ENCODE measurements at places on chromosomes 2 and 18.
A peak's percentile ranks its signal among the peaks of the same experiment; 100 is the strongest.

DNA sequence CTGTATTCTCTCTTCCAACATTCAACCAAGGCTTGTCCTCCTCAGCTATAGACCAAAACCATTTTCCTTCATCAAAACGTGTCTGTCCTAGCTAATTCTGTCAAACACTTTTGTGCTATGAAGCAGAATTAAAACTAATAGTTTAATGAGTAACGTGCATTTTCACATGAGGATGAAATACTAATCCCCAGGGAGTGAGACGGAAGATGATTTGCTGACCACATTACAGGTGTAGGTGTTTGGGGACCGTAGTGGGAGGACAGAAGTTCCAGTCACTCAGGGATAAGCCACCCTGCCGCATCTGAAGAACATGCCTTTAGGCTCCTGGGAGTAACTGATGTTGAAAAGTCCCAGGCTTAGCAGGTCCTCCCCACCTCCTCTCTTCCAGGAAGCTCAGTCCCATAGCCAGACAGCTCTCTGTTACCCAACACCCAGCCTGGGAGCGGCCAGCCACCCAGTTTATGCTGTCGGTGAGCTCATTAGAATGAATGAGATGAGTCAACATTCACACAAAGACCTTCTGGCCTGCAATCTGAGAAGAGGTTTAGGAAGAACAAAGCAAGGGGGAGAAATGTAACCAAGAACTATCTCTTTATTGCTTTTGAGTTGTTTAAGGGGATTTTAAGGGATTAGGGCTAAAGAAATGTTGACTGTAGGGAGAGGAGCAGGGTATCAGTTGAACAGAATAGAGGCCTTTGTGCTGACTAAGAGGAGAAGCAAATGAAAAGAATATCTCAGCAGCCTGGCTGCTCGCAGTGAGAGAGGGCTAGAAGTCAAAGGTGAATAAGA, 122.5 kb downstream of the FOXI3 start:
- no peak for DNase-seq

DNA sequence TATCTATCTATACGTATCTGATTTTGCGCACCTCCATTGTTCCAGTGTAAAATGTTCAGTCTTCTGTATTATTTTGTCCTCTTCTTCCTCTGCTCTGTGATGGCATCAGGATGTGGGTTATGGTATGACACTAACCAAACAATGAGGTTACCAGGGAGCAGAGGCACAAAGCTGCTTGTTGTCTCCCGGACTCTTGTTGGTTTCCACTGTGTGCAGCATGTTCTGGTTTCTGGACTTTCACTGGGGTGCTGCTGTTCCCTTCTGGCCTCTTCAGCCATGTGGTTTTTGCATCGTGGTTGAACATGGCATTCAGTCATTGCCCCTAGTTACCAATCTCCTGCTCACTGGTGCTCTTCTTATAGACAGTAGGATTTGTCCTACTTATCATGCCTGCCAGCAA, 665.9 kb downstream of the CBLN2 start:
- no peak for DNase-seq

GRCh38 chr2:145043399-145043834, 523.5 kb upstream of the ZEB2 start:
- DNase-seq: no peak

DNA sequence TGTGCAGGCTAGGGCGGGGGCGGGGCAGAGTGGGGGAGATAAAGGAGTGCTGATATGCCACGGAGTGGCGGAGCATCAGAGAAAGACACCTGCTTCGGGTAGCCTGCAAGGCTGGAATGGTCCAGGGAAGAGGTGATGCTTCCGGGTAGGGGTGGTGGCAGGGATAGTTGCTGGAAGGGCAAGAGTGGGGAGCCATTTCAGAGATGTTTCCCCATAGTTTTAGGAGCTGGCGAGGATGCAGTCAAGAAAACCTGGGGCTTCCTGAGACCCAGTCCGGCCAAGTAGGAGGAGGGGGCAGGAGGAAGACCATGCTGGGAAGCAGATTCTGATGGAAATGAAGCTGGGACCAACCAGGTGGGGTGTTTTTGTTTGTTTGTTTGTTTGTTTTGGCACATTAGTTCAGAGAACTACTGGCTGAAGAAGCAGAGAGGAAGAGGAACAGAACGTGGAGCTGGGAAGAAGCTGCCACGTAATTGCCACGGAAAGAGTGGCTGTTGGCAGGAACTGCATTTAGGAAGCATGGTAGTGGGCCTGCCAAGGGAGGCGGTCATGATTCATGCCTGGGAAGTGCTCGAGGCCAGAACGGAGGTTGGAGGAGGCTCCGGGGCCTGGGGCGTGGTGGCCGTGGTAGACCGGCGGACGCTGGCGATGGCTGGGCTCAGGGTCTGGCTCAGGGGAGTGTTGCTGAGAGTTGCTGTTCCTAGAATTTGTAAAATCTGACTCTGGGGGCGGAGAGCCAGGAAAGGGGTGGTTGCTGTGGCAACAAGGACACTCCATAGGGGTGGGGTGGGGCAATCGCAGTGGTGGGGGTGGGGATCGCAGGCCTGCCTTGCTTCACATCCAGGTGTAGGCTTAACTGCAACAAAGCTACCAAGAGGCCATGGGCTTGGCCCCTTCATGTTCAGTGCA, 8.6 kb upstream of the INPP5D start:
- peak; percentile 89 for DNase-seq

- DNase-seq: no peak
Observed at GRCh38 chr2:54260241-54260595, 4.2 kb upstream of the TSPYL6 start.

DNA sequence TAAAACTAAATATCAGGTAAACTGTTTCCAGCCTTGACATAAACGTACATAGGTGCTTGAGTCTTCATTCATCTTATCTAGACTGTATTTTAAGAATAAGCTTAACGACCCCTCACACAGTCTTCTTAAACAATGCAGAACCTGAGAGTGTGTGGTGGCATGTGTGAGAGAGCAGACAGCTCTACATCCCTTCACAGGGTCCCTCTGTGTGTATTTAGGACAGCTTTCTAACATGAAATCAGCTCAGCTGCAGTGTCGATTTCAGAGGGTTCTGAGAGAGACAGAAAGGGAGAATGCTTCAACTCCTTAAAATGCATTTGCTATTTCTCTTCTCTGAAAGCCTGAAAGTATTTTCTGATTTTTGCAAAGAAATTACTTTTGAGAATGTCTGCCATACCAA, 185.2 kb downstream of the GRB14 start:
- DNase-seq: no peak

- peak; percentile 87 for DNase-seq
Observed at GRCh38 chr2:240236217-240237111, 96.0 kb upstream of the OTOS start.

DNA sequence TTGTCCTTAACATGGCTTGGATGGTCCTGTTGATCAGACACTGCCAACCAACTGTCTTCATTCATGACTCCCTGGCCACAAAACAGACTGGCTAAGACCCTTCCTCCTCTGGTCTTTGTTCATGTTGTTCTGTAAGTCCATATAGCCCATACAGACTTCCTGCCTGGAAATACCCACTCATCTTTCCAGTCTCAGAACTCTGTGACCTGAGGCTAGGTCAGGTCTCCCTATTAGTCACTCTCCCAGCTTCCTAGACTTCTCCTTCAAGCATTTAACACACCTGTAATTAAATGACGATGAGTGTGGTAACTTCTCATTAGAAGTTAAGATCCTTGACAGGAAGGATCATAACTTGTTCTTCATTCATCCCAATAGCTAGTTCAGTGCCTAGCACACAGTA, 56.3 kb downstream of the CCDC93 start:
- no peak for DNase-seq

DNA sequence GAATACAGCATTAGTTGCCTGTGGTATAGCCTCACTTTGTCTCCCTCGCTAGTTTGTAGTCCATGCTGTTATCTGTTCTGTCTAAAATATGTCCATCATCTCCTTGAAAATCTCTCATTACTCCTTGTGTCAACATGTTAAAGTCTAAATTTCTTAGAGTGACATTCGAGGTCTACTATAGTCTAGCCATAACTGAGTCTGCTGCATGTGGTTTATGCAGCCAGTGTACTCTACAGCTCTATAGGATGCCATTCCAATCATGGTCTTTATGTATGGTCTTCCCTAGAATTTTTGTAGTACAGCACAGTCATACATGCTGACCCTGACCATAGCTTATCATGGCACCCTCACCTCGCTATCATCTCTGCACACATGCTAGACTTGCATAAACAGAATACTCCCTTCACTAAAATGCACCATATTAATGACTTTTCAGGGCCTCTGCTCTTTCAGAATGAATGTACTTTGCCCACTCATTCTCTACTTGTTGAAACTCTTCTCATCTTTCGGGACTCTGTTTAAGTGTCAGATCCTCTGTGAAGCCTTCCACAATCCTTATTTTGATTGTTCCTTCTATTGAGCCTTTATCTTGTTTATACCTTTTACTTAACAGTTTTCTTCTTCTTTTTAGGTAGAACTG, 12.8 kb downstream of the TANK start:
- DNase-seq: no peak

DNA sequence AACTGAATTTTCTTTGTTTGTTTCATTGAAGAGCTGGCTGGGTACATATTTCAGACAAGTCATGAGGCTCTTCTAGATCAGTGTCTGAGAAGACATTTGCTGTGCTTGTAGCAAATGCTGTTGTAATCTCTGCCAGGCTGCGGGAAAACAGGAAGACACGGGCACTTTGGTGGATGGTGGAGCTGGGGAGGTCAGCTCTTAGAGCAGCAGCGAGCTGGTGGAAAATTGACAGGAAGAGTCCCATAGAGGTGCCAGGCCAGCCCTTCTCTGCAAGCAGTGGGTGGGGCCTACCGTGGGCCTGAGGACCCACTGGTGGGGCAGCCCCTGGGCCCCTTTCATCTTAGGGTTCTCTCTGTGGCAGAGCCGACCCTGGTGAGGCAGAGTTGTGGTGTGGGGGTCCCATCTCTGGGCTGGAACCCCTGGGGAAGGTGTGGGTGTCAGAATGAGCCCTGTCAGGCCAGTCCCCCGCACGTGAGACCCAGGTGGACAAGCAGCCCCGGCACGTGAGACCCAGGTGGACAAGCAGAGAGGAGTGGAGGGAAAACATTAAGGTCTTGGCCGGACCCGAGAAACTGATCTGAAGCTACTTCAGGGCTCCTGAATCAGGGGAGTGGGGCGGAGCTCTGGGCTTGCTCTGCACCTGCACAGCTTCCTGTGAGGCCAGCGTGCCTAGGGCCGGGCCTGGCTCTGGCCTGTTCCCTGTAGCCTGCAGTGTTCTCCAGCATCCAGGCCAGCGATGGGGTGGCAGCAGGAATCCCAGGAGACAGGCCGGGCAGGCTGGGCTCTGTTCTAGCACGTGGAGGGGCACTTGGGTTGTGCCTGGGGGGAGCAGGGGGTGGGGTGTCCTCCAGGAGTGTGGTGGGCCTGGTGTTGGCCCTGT, 273.5 kb upstream of the HDAC4 start:
- DNase-seq: peak; percentile 66

Data from cardiac septum (tissue), 1 donor.